Astrocyte (in vitro differentiated cells and primary cell): ENCODE measurements at places on chromosomes 2 and 18.
A peak's percentile ranks its signal among the peaks of the same experiment; 100 is the strongest.

DNA sequence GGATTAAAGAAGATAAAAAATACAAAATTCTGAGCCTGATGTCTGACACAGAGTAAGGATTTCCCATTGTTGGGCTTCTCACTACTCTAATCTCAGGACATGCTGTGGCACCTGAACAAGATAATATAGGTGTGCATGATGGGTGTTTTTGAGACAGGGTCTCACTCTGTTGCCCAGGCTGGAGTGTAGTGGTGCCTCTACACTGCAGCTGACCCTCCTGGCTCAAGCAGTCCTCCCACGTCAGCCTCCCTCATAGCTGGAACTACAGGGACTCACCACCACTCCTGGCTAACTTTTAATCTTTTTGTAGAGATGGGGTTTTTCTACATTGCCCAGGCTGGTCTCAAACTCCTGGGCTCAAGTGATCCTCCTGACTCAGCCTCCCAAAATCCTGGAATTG is 32.9 kb downstream of the SOX11 start:
- H3K4me3 ChIP-seq, result no peak overlapping the region
- no peaks in the 10 kb centered on the region for H3K27me3 ChIP-seq
- H3K4me1 ChIP-seq, result peaks cover 19% of the 10 kb centered on the region
- H3K36me3 ChIP-seq, result no peaks in the 10 kb centered on the region

GRCh38 chr18:44765456-44765855 is 84.8 kb downstream of the SETBP1 start:
- H3K27ac ChIP-seq, result no peak overlapping the region
- H3K36me3 ChIP-seq, result no peaks in the 10 kb centered on the region
- no peaks in the 10 kb centered on the region for H3K27me3 ChIP-seq
- H3K4me1 ChIP-seq, result no peaks in the 10 kb centered on the region

- no peaks in the 10 kb centered on the region for H3K36me3 ChIP-seq
- peaks cover 44% of the 10 kb centered on the region for H3K4me1 ChIP-seq
- H3K27me3 ChIP-seq, result no peaks in the 10 kb centered on the region
- no peak overlapping the region for H3K4me3 ChIP-seq
- peak; percentile 67 for DNase-seq
Measured at GRCh38 chr18:5582076-5582475, 38.3 kb upstream of the EPB41L3 start.

- peak; percentile 64 for DNase-seq
- no peak overlapping the region for H3K27ac ChIP-seq
- no peaks in the 10 kb centered on the region for H3K36me3 ChIP-seq
- H3K27me3 ChIP-seq, result no peaks in the 10 kb centered on the region
- H3K4me3 ChIP-seq, result peak overlapping the region; percentile 62
- peaks cover 14% of the 10 kb centered on the region for H3K4me1 ChIP-seq
Measured at GRCh38 chr2:110116033-110116710, 550 bp upstream of the MALL start.

GRCh38 chr2:225006730-225007129 is 35.5 kb downstream of the DOCK10 start:
- H3K27me3 ChIP-seq, result no peaks in the 10 kb centered on the region
- no peak overlapping the region for H3K27ac ChIP-seq
- no peak for DNase-seq
- H3K4me1 ChIP-seq, result peaks cover 29% of the 10 kb centered on the region
- H3K4me3 ChIP-seq, result no peak overlapping the region

DNA sequence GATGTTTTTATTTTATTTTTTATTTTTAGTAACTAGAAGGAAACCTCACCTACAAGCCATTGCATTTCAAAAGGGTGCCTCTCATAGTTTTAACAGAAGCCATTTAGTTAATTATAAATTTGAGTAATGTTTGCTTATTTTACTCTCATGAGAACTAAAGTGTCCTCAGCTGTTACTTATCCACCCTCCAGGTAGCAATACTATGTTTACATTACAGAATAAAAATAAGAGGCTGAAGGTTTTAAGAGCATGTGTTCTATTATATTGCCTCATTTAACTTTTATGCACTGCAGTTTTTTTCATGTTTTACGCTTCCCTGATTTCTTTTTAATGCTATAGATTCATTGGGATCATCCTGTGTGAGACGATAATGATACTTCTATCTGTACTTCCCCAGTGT is 235.5 kb downstream of the THSD7B start:
- no peaks in the 10 kb centered on the region for H3K36me3 ChIP-seq
- H3K4me1 ChIP-seq, result peaks cover 3% of the 10 kb centered on the region
- DNase-seq, result no peak
- H3K4me3 ChIP-seq, result no peak overlapping the region
- H3K27ac ChIP-seq, result no peak overlapping the region

- H3K27ac ChIP-seq, result no peak overlapping the region
- H3K36me3 ChIP-seq, result no peaks in the 10 kb centered on the region
- H3K4me1 ChIP-seq, result peaks cover 11% of the 10 kb centered on the region
- no peak overlapping the region for H3K4me3 ChIP-seq
Measured at GRCh38 chr2:43027097-43027873, 199.1 kb downstream of the ZFP36L2 start.

- H3K27me3 ChIP-seq, result peaks cover 33% of the 10 kb centered on the region
- H3K27ac ChIP-seq, result no peak overlapping the region
- H3K36me3 ChIP-seq, result no peaks in the 10 kb centered on the region
- no peaks in the 10 kb centered on the region for H3K4me1 ChIP-seq
- peak; percentile 8 for DNase-seq
Measured at GRCh38 chr2:175366815-175367214, 185.3 kb upstream of the ATP5MC3 start.

GRCh38 chr2:152458441-152458940 is 123.5 kb downstream of the FMNL2 start:
- H3K4me1 ChIP-seq, result peaks cover 8% of the 10 kb centered on the region
- no peaks in the 10 kb centered on the region for H3K27me3 ChIP-seq
- no peak overlapping the region for H3K27ac ChIP-seq
- no peak overlapping the region for H3K4me3 ChIP-seq

DNA sequence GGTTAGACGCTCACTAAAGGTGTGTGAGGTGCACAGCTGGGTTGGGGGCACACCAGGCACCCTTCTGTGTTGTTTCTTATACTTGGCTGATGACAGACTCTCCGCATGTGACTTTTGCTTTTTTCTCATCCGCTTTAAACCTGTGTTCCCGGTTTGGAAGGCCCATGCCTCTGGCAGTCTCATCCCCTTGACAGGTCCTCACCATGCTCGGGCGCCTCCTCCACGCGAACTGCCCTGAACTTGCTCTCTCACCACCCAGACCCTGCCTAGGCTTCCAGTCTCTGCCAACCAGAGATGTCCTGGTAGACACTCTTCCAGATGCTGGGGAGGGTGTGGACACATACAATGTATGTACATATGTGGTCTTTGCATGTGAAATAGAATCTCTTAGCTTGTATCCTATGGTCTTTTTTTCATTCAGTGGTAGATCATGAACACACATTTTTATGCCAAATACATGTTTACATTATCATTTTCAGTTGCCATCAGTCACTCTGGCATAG is 79.8 kb downstream of the LIMS1 start:
- DNase-seq, result no peak
- no peak overlapping the region for H3K4me3 ChIP-seq
- no peak overlapping the region for H3K27ac ChIP-seq
- H3K27me3 ChIP-seq, result no peaks in the 10 kb centered on the region

DNA sequence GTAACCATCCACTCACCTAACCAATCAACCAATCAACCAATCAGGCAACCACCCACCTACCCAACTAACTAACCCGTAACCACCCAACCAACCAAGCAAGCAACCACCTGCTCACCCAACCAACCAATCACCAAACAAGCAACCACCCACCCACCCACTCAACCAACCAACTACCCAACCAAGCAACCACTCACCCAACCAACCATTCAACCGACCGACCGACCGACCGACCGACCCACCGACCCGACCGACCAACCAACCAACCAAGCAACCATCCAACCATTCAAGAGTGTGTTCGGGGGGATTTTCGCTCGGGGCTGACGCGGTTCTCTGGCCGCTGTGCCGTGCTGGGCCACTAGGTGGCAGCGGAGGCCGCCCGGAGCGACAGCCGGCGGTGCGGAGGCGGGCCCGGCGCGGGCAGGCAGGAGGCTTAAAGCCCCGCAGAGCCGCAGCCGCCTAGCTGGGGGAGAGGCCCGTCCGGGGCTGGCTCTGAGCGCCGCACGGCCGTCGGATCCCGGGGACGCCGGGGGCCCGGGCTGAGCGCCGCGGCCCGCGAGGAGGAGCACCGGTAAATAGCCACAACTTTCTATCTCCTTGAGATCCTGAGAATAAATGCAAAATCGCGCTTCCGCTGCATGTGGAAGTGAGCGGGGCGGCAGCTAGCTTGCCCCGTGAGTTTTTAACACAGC is at the start of gene MC5R:
Gene MC5R, plus strand, starts transcription at position 443 of the 689 bp plus-strand sequence. CDS start 1,617 bp downstream, outside the sequence.
- peak within 1 kb of the TSS; percentile 54 for H3K4me3 ChIP-seq
- no peak within 1 kb of the TSS for H3K27ac ChIP-seq
- peaks cover 3% of the 10 kb centered on the region for H3K27me3 ChIP-seq
- H3K4me1 ChIP-seq, result no peaks in the 10 kb centered on the region

- peaks cover 19% of the 10 kb centered on the region for H3K27me3 ChIP-seq
- H3K27ac ChIP-seq, result no peak overlapping the region
- no peak for DNase-seq
- no peaks in the 10 kb centered on the region for H3K36me3 ChIP-seq
- no peak overlapping the region for H3K4me3 ChIP-seq
Measured at GRCh38 chr2:218169757-218170546, 3.2 kb upstream of the CXCR1 start.

- no peak overlapping the region for H3K4me3 ChIP-seq
- no peak for DNase-seq
- no peak overlapping the region for H3K27ac ChIP-seq
- no peaks in the 10 kb centered on the region for H3K4me1 ChIP-seq
- no peaks in the 10 kb centered on the region for H3K36me3 ChIP-seq
Measured at GRCh38 chr2:206942592-206943478, 3.5 kb downstream of the CPO start.

DNA sequence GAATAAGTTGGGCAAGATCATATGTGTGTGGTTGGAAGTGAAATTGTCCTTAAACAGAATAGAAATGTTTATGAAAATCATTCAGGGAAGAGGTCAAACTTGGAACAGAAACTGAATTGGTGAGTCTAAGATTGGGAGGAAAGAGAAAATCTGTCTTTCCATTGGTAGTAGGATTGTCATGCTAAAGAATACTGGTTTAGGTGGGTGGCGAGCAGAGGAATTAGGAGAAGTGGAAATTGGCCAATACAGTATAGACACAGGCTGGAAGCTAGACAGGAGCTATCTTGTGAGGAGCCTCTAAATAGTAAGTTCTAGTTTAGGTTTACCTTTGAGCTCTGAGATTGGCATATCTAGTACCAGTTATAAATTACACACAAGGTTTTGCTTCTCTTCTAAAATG is 80.9 kb upstream of the KYNU start:
- no peaks in the 10 kb centered on the region for H3K36me3 ChIP-seq
- no peaks in the 10 kb centered on the region for H3K27me3 ChIP-seq
- no peaks in the 10 kb centered on the region for H3K4me1 ChIP-seq
- no peak overlapping the region for H3K4me3 ChIP-seq

DNA sequence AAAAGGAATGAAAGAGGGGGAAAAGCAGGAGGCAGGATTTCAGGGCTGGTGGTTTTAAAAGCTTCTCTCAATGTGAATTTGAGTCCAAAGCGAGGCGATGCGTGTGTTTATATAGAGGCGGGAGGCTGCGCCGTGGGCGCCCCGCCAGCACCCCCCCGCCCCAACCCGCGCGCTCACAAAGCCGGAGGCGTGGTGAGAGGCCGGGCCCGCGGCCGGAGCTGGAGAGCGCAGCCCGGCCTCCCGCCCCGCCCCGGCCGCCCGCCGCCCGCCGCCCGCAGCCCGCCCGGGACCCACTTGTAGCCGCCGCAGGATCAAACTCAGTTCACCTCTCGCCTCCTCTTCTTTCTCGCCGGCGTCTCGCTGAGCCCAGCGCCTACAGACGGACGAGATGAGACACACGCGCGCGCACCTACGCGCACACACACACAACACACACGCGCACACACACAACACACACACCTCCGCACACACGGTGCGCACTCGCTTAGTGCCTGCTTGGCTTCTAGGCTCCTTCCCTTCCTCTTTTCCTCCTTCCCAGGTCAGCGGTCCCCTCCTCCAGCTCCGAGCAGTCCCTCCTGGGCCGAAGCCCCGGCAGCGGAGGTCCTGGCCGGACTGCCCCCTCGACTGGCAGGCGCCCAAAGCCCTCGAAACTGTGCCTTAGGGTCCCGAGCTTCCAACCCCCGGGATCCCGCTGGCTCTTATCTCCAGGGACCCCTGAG is 1.3 kb upstream of the CYP26B1 start:
- H3K27ac ChIP-seq, result no peak overlapping the region
- peaks cover 64% of the 10 kb centered on the region for H3K27me3 ChIP-seq
- H3K4me3 ChIP-seq, result peak overlapping the region; percentile 60
- no peaks in the 10 kb centered on the region for H3K36me3 ChIP-seq
- no peak for DNase-seq

- no peaks in the 10 kb centered on the region for H3K36me3 ChIP-seq
- no peak overlapping the region for H3K4me3 ChIP-seq
Measured at GRCh38 chr2:160561551-160562295, 68.1 kb upstream of the RBMS1 start.

GRCh38 chr2:176646033-176646615 is 376.9 kb downstream of the MTX2 start:
- H3K27ac ChIP-seq, result no peak overlapping the region
- H3K36me3 ChIP-seq, result no peaks in the 10 kb centered on the region
- no peak overlapping the region for H3K4me3 ChIP-seq
- no peak for DNase-seq
- H3K4me1 ChIP-seq, result no peaks in the 10 kb centered on the region

DNA sequence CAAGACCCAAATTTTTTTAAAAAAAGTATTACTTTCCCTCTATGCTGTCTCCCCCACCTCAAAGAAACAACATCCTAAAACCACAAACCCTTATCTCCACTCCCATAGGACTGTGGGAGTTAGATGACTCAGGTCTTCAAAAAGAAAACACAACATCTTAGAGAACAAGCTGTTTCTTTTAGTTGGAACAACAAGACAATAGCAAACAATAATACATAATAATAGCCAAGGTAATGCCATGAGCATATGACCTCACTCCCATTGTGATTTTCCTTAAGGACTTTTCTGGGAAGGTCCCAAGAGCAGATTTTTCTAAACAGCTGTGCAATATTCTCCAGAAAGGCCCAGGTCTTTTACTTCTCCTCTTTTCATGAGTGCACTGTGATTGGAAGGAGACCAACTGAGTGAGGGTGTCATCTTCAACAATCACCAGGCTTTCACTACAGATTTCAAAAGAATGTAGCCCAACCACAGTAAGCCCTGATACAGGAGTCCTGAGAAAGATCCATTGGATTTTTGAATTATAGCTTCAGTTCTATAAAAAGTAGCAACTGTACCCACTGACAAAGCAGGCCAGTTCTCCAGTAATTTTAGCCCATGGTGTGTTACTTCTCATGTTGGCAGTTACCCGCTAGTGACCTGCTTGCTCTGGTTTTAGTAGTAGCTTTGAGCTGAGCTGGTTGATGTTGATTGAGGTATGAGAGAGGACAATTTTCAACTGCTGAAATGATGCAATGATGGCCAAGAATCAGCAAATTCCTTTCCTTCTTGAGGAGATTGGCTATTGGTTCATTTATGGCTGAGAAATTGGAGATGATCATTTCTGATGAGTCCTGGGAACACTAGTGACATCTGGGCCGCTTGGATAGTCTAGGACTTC is 144.5 kb upstream of the TCF4 start:
- no peak overlapping the region for H3K4me3 ChIP-seq
- H3K36me3 ChIP-seq, result no peaks in the 10 kb centered on the region
- H3K27ac ChIP-seq, result peak overlapping the region; percentile 12
